Right lobe of liver (tissue), 6 donors: ENCODE measurements at places on chromosomes 4 and X. TPM values are rescaled to one million over a fixed set of nuclear protein-coding genes. Genes with fewer than 3 reads are reported as not detected.

DNA sequence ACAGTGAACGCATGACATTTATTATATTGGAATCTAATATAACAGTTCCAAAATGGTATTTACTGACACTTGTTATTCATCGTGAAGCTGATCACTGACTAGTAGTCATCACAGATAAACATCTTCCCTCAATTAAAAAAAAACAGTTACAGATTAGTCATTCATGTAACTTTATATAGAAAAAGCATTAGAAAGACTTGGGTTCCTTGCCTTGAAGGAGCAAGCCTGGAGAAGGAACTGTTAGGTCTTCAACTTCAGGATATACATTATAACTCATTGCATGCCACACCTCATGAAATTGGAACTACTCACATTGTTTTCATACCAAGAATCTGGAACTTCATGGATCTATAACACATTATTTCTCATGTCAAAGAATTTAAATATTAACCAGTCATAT, 317.7 kb downstream of the CCSER1 start:
- no peak for DNase-seq

GRCh38 chrX:134602410-134602809, 55.9 kb downstream of the PLAC1 start:
- no peak for DNase-seq

GRCh38 chr4:8391972-8392371, 48.6 kb downstream of the ACOX3 start:
- DNase-seq, result no peak

DNA sequence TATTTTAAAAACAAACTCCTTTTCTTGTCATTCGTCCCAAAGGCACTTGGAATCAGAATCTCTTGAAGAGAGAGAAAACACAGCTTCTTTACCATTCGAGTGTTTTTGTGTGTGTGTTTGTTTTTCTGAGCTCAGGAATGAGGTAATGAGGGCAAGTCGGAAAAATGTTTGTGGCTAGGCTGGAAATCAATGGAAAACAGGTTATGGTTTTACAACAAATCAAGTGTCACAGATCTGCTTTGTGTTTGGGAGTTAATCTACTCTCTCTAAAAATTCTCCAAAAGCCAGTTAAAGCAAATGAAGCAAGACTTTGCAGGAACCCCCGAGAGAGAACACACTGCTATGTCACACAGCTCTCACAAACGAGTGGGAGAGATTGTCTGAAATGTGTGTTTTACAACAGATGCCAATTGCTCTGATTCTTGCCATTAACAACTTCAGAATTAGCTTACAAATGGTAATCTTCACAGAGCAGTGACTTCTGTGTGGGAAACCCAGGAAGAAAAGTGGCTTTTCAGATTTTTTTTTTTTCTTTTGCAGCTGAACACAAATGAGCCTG, 264.1 kb downstream of the CBLL2 start:
- DNase-seq, result no peak

GRCh38 chr4:102783006-102783405, 22.2 kb upstream of the MANBA start:
- no peak for DNase-seq

- no peak for DNase-seq
Measured at GRCh38 chr4:88439161-88439760, 17.7 kb upstream of the HERC5 start.

- no peak for DNase-seq
Measured at GRCh38 chr4:115687052-115687755, 573.8 kb upstream of the NDST4 start.

Gene HELT
- not detected for total RNA-seq

GRCh38 chr4:123593655-123594054, 197.1 kb downstream of the SPRY1 start:
- DNase-seq, result no peak

DNA sequence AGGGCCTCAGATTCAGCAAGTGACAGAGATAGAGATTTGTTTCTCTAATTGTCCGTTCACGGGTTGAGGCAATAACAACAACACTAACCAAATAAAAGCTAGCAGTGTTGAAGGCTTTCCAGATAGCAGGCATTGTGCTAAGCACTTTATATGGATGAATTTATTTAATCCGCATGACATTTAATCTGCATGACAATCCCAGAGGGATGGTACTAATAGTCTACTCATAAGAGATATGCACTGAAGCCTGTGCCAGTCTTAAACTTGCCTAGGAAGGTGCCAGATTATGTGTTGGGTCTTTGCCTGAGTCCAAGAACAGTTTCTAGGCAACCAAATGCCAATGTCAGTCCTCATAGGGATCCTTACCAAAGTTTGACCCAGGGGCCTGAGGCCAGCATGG, 37.7 kb upstream of the FAT1 start:
- DNase-seq, result no peak

- DNase-seq, result no peak
Measured at GRCh38 chr4:65589331-65589730, 81.0 kb downstream of the EPHA5 start.

- no peak for DNase-seq
Measured at GRCh38 chr4:113303315-113303714, 253.9 kb downstream of the ANK2 start.

Gene HTRA3
- 0.46 TPM for total RNA-seq

DNA sequence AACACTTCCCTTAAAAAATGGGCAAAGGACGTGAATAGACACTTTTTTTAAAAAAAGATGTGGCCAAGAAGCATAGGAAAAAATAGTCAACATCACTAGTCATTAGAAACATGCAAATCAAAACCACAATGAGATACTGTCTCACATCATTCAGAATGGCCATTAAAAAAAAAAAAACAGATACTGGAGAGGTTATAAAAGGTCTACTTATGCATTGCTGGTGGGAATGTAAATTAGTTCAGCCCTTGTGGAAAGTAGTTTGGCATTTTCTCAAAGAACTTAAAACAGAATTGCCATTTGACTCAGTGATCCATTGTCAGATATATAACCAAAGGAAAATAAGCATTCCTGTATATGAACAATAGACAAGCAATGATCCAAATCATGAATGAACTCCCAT, 352.8 kb upstream of the EPHA5 start:
- DNase-seq, result no peak

DNA sequence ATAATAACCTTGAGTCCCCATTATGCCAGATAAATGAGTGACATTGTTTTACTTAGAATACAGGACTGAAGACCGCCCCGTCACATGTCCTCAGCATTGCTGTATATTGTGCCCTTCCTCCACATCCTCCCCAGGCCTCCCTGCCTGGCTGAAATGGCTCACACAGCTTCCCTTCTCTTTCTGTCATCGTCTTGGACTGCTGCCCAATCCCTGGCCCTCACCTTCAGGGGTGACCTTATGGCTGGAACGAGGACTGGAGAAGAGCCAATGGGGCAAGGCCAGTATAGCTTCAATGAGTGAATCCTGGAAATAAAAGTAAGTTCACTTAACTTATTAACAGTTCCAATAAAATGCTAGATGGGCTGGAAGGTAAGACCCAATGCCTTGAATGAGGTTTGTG, 2.7 kb downstream of the KCNE5 start:
- DNase-seq, result no peak

DNA sequence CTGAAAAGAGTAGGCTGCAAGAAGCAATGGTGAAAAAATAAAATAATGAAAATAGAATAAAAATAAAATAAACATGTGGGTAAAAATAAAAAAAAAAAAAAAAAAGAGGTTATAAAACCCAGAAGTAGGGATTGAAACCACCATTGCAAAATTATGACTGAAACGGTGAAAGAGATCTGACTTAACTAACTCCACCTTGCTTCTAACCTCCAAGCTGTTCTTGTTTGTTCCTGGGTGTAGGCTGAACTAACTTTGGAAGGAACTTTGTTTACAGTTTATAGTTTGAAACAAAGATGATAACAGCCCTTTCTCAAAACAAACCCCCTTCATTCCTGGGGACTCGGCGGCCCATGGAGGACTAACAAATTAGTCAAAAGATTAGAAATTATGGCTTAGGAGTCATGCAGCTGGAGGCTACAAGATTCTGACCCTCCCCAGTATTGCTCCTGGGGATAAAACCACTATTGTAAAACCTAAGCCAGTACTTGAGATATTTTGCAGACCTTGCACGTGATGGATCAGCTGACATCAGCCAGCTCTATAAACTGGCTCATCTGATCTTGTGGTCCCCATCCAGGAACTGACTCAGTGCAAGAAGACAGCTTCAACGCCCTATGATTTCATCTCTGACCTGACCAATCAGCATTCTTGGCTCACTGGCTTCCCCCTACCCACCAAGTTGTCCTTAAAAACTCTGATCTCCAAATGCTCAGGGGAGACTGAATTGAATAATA, 30.4 kb downstream of the DDX60L start:
- DNase-seq, result no peak

Gene NEUROG2
- not detected for total RNA-seq

GRCh38 chr4:156771171-156771837, 200.3 kb downstream of the PDGFC start:
- DNase-seq, result no peak

DNA sequence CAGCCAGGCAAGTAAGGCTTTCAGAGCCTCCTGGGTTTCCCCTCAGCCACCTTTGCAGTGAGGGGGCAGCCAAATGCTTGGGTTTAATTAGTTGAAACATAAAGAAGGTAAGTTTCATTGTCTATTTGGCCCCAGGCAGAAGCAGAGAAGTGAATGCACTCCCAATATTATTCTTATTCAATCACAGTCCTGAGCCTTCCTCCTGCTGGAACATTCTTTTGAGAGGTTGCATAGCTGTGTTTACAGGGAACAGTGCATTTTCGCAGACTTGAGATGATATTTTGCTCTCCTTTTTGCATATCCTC, 13.9 kb downstream of the SLC2A9 start:
- no peak for DNase-seq

DNA sequence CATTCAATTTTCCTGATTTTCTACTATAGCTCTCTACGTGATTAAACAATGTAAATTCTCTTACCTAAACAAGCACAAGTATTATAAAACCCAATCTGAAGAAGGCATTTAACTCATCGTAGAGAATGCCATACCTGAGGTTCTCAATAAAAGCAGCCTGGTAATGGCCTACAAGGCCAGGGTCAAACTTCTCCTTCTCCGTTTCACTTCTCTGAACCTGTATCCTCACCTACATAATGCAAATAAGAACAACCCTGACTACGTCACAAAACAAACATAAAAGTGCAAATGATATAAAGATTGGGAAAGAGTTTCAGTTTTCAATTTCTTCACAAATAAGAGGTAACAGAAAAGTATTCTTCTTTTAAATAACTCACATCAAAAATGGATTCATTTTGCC, 55.6 kb upstream of the STS start:
- DNase-seq, result no peak

DNA sequence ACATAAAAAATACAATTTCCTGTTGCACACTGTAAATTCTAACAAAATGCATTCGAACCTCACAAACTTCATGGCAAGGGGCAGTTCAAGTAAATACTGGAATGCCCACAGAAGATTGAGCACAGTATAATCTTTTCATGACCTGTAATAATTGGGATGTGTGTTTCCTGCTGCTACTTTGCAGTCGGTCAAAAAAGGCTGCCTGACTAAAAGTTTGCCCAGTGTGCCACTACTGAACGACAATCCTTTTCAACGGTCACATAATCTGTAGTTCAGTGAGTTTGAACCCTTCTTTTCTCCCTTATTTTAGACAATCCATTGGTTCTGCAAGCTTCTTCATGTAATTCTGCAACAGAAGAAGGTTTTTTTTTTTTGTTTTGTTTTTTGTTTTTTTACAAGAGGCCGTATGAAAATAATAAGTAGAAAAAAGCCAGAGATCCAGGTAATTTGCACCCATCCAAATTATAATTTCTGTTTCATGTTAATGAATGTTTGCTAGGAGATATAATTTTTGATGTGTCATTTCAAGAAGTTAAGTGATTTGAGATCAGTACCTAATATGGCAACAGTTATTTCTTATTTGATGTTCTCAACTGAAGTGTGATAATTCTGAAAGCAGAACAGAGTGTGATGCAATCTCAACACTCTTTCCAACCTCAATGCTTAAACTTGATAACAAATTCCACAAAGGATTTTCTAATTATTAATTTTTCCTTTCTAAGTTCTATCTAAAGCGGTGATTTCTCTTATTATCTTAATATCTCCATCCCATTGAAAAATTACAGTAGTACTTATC, 237.6 kb downstream of the FSTL5 start:
- no peak for DNase-seq

- no peak for DNase-seq
Measured at GRCh38 chr4:2786152-2786671, 6.7 kb upstream of the SH3BP2 start.

- DNase-seq, result no peak
Measured at GRCh38 chrX:40897718-40898270, 162.5 kb upstream of the MED14 start.

DNA sequence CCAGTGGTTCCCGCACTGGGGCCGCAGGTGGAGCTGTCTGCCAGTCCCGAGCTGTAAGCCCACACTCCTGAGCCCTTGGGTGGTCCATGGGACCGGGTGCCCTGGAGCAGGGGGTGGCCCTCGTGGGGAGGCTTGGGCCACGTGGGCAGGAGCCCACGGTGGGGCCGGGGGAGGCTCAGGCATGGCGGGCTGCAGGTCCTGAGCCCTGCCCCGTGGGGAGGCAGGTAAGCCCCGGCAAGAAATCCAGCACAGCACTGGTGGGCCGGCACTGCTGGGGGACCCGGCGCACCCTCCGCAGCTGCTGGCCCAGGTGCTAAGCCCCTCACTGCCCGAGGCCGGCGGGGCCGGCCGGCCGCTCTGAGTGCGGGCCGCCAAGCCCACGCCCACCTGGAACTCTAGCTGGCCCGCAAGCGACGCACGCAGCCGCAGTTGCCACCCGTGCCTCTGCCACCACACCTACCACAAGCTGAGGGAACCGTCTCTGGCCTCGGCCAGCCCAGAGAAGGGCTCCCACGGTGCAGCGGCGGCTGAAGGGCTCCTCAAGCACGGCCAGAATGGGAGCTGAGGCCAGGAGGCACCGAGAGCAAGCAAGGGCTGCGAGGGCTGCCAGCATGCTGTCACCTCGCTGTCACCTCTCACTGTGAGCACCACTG, 2.0 kb upstream of the METAP1 start:
- DNase-seq, result peak; percentile 49

Gene UGT8
- 1.0 TPM for total RNA-seq

DNA sequence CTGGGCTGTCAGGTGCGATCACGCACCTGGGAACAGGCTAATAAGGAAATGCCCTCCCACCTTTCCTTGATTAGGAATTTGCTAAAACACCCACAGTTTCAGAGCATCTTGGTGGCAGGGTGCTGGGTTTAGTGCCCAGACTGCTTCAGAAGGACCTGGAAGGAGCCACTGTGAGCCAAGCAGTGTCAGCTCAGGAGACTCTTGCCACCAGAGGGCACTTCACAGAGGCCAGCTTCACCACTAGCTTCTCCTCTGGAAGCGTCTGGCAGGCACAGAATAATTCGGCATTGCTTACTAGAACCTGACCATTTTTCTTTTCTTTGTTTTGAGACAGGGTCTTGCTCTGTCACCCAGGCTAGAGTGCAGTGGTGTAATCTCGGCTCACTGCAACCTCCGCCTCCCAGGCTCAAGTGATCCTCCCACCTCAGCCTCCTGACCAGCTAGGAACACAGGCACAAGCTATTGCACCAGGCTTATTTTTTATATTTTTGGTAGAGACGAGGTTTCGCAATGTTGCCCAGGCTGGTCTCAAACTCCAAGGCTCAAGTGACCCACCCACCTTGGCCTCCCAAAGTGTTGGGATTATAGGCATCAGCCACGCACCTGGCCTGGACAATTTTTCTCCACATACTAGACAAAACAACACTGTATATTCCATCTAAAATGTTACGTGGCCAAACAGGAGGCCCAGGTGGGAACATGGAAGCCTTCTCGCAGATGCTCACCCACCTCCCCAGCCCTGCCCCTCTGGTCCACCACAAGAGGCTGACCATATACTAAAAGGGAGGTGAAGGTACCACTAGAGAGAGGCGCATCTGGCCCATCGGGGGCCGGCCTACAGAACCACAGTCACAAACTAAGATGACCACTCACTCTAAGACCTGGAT, 14.1 kb downstream of the NOP14 start:
- DNase-seq, result no peak

GRCh38 chrX:70398899-70399298, 24.2 kb upstream of the GDPD2 start:
- DNase-seq, result no peak

Gene SYN1
- not detected for total RNA-seq
